ENCODE measurements at places on chromosomes 7 and 10. TPM values are rescaled to one million over a fixed set of nuclear protein-coding genes. Genes with fewer than 3 reads are reported as not detected.

Gene CTTNBP2
- total RNA-seq = 16.6 TPM

Gene VIPR2
- 4.8 TPM for total RNA-seq

Gene KBTBD2
- 29.4 TPM for total RNA-seq

Gene GIMAP4
- 23.5 TPM for total RNA-seq

Gene CDK13
- total RNA-seq = 90.9 TPM

Gene OR2A7
- total RNA-seq = 10.8 TPM

Gene ANKRD61
- not detected for total RNA-seq

Gene GIMAP5
- total RNA-seq = 19.2 TPM

Gene OR2A1
- not detected for total RNA-seq

Gene HHEX
- total RNA-seq = 6.3 TPM

Gene SMNDC1
- 27.9 TPM for total RNA-seq

Gene IGF2BP3
- total RNA-seq = 0.78 TPM

Gene PNLIPRP1
- not detected for total RNA-seq

Gene ZP3
- 23.3 TPM for total RNA-seq

Gene AGR2
- total RNA-seq = 216 TPM

Gene GIMAP6
- 26.3 TPM for total RNA-seq

Gene SLC16A12
- 0.08 TPM for total RNA-seq

Gene GDF2
- not detected for total RNA-seq

Gene ZNF425
- total RNA-seq = 3.0 TPM

Gene ZDHHC6
- total RNA-seq = 42.1 TPM

Gene SPDYE9
- total RNA-seq = not detected

Gene TLX1
- total RNA-seq = not detected

Gene COL1A2
- 231 TPM for total RNA-seq

Gene HYAL4
- 0.23 TPM for total RNA-seq

Gene LOXL4
- total RNA-seq = 3.0 TPM

Gene LRGUK
- total RNA-seq = 2.2 TPM

Gene ACSM6
- total RNA-seq = 1.8 TPM

Gene SAMD9L
- 15.9 TPM for total RNA-seq

Gene DRGX
- total RNA-seq = not detected

Gene NODAL
- total RNA-seq = not detected

Gene STOX1
- total RNA-seq = 1.1 TPM

Gene TMEM140
- total RNA-seq = 11.6 TPM

Gene STEAP2
- 47.1 TPM for total RNA-seq

Gene FEZF1
- not detected for total RNA-seq

Gene WNT8B
- total RNA-seq = 0.99 TPM

Gene GJD4
- total RNA-seq = not detected

Gene NRP1
- 68.3 TPM for total RNA-seq

Gene TDRD1
- total RNA-seq = 0.23 TPM

Gene TPK1
- total RNA-seq = 12.7 TPM

Gene PTN
- 8.3 TPM for total RNA-seq

Gene PRPF18
- total RNA-seq = 25.2 TPM

Gene TSPAN12
- 18.8 TPM for total RNA-seq

Gene OIT3
- total RNA-seq = 0.23 TPM

Gene SPDYE2
- total RNA-seq = 0.52 TPM

Gene CLRN3
- not detected for total RNA-seq

Gene TAS2R4
- 4.7 TPM for total RNA-seq

Gene AASS
- 46.8 TPM for total RNA-seq

Gene FBXL13
- 4.0 TPM for total RNA-seq
